Thyroid gland (tissue), 4 donors: ENCODE measurements at places on chromosomes 12 and 14. TPM values are rescaled to one million over a fixed set of nuclear protein-coding genes. Genes with fewer than 3 reads are reported as not detected.

GRCh38 chr12:9760120-9760519 is 581 bp downstream of the CD69 start:
- no peaks in the 10 kb centered on the region for H3K36me3 ChIP-seq
- H3K27me3 ChIP-seq = no peaks in the 10 kb centered on the region
- no peaks in the 10 kb centered on the region for H3K4me1 ChIP-seq
- no peak overlapping the region for H3K4me3 ChIP-seq
- DNase-seq = no peak

DNA sequence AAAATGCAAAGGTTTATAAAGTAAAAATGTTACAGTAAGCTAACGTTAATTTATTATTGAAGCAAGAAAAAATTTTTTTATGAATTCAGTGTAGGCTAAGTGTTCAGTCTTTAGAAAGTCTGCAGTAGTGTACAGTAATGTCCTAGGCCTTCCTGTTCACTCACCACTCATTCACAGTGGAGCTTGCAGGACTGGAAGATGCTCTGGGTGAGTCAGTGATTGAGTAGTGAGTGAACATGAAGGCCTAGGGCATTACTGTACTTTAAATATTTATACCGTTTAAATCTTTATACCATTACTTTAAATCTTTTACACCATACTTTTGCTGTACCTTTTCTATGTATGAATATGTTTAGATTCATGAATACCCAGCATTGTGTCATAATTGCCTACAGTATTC is 120.3 kb upstream of the SLC38A4 start:
- H3K36me3 ChIP-seq = no peaks in the 10 kb centered on the region
- DNase-seq = no peak
- H3K4me1 ChIP-seq = no peaks in the 10 kb centered on the region
- H3K27ac ChIP-seq = no peak overlapping the region
- no peak overlapping the region for H3K4me3 ChIP-seq

Gene TECPR2
- total RNA-seq = 23.8 TPM

Gene CIROP
- 0.11 TPM for total RNA-seq

Gene RGS6
- total RNA-seq = 22.4 TPM

- H3K4me1 ChIP-seq = no peaks in the 10 kb centered on the region
- no peak overlapping the region for H3K4me3 ChIP-seq
- no peaks in the 10 kb centered on the region for H3K27me3 ChIP-seq
- no peak overlapping the region for H3K27ac ChIP-seq
These were observed 2.0 kb upstream of the PRB2 start for GRCh38 chr12:11397366-11397765.

Gene EML5
- total RNA-seq = 7.9 TPM

Gene KRT6C
- not detected for total RNA-seq

Gene CLEC7A
- 2.7 TPM for total RNA-seq

DNA sequence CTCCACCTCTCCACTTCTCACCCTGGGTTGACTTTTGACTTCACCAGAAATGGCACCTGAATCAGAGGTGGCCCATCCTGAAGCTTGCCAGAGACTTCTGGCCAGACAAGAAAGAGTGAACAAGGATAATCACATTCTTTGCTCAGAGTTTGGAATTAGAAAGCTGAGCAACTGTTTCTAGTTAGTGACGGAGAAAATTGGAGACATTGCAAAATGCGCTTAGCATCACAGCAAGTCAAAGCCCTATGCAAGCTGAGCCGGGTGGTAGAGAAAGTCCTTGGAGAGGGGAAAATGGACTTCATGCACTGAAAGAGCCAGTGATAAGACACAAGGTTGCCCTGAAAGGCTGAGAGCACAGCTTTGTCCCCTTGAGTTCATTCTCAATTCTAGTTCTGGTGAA is 161.8 kb downstream of the PAH start:
- no peaks in the 10 kb centered on the region for H3K4me1 ChIP-seq
- no peaks in the 10 kb centered on the region for H3K27me3 ChIP-seq
- no peak overlapping the region for H3K4me3 ChIP-seq

DNA sequence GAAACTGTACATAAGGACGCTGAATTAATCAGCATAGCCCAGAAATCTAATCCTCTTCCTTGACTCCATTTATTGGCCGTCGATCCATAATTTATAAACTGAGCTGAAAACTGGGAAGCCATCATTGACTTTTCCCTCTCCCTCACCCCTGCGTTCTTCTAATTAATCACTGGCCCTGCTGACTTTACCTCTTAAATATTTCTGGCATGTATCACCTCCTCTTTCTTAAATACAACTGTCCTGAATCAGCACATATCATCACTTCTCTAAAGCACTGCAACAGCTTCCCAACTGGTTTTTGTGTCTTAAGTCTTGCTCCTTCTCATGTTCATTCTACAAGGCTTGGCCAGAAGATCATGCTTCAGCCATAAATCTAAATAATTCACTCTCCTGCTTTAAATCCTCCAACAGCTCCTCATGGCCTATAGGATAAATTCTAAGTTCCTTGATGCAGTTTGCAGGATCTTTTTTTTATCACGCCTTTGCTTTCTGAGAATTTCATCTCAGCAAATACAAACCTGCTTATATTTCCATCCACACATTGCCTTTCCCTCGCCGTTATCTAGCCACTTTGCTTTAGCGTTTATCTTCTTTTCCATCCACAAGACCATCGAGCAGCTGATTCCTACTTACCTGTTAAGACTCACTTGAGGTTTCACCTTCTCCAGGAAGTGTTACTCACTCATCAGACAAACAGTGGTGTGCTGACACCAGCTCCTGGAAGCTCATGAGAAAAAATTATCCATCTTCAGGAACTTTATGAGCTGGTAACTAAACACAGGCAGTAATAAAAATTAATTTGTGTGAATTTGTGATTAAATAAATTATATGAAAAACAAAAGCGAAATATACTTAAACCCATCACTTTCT is 295.6 kb upstream of the FLRT2 start:
- no peak for DNase-seq
- no peak overlapping the region for H3K27ac ChIP-seq
- H3K4me3 ChIP-seq = no peak overlapping the region
- H3K36me3 ChIP-seq = no peaks in the 10 kb centered on the region
- H3K4me1 ChIP-seq = no peaks in the 10 kb centered on the region
- H3K27me3 ChIP-seq = no peaks in the 10 kb centered on the region

DNA sequence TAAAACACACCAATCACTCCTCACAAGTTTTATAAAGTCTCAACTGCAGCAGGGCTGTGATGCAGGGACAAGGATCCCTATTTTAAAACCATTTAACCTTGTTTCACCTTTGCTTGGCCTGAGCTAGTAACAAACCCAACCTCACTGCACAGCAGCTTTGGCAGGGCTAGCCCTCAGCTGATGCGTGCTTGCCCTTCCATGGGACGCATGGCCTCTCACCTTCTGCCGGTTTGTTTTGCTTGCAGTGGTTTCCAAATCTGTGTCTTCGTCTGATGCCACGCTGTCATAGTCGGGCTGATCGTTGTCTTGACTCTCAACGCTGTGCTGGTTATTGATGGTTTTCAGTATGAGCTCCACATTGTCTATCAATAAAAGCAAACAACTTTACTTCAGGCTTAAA is 43.3 kb downstream of the GIT2 start:
- peak overlapping the region; percentile 93 for H3K27ac ChIP-seq
- H3K27me3 ChIP-seq = no peaks in the 10 kb centered on the region
- DNase-seq = no peak
- H3K4me1 ChIP-seq = peaks cover 36% of the 10 kb centered on the region
- peaks cover 23% of the 10 kb centered on the region for H3K36me3 ChIP-seq

DNA sequence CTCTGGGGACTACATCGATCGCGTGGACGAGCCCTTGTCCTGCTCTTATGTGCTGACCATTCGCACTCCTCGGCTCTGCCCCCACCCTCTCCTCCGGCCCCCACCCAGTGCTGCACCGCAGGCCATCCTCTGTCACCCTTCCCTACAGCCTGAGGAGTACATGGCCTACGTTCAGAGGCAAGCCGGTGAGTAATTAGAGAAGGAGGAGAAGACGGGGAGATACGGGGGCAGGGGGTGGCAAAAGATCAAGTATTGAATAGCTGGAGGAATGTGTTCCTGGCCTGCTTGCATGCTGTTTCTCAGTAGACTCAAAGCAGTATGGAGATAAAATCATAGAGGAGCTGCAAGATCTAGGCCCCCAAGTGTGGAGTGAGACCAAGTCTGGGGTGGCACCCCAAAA is 21.9 kb downstream of the OS9 start:
- no peak overlapping the region for H3K27ac ChIP-seq
- H3K36me3 ChIP-seq = peaks cover 51% of the 10 kb centered on the region
- no peak overlapping the region for H3K4me3 ChIP-seq
- no peaks in the 10 kb centered on the region for H3K27me3 ChIP-seq

DNA sequence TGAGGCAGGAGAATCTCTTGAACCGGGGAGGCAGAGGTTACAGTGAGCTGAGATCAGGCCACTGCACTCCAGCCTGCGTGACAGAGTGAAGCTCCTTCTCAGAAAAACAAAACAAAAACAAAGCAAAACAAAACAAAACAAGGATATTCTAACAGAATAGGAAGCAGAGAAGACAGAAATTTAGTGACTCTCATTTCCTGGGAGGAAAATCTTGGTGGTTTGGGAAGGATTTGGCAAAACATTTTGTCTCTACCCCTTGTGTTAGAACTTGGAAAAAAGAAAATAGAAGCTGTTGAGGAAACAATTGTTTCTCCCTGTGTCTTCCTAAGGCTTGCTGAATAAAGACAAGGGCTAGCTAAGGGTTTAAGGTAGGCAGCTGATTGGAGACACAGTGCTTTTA is 79.7 kb upstream of the PTPRR start:
- no peaks in the 10 kb centered on the region for H3K4me1 ChIP-seq
- H3K27me3 ChIP-seq = no peaks in the 10 kb centered on the region
- DNase-seq = no peak
- H3K27ac ChIP-seq = no peak overlapping the region
- no peaks in the 10 kb centered on the region for H3K36me3 ChIP-seq

DNA sequence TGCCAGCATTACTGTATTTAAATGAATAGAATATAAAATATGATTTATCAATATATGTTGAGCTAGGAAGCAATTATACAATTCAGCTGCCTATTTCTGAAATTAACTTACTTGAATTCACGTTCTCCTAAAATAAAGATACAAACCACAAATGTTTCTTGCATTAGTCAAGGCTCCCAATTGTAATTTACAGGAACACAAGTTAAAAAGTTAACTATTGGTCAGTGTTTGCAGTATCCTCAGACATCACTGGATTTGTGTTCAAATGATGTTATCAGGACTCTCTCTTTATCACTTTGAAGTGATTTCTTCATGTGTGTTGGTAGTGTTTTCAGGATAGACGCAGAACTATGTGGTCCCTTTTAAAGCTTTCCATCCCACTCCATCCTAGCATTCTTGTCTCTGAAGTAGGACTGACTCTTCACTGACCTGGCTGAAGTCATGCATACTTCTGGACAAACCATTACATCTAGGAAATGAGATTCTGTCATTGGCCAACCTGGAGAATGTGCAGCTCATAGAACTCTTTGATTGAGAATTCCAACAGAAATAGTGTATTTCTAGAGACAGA is 156.1 kb downstream of the KICS2 start:
- H3K36me3 ChIP-seq = no peaks in the 10 kb centered on the region
- DNase-seq = no peak
- no peaks in the 10 kb centered on the region for H3K4me1 ChIP-seq
- no peak overlapping the region for H3K4me3 ChIP-seq

DNA sequence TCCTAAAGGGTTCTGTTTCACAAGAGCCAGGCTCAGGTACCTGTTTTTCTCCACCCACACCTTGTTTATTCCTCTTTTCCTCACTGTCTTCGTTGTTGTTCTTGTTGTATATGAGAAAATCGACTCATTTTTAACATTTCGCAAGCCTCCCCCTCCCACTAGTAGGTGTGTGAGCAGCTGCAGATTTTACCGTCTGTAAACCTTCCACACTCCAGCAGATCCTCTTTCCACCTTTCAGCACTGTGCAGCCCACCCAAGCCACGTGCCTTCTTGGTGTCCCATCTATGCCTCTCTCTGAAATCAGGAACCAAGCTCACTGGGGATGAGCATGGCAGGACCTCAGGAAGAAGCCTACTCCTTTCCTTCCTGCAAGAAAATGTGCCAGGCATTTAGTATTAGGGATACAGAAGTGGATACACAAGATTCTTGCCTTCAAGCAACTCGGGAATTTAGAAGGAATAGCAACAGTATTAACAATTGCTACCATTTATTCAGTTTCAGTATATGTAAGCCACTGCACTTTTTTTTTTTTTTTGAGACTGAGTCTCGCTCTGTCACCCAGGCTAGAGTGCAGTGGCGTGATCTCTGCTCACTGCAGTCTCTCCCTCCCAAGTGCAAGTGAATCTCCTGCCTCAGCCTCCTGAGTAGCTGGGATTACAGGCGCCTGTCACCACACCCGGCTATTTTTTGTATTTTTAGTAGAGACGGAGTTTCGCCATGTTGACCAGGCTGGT is 113.6 kb downstream of the CHST11 start:
- H3K27ac ChIP-seq = no peak overlapping the region
- no peaks in the 10 kb centered on the region for H3K36me3 ChIP-seq
- H3K4me1 ChIP-seq = peaks cover 4% of the 10 kb centered on the region
